ENCODE measurements at places on chromosomes 4 and X.

DNA sequence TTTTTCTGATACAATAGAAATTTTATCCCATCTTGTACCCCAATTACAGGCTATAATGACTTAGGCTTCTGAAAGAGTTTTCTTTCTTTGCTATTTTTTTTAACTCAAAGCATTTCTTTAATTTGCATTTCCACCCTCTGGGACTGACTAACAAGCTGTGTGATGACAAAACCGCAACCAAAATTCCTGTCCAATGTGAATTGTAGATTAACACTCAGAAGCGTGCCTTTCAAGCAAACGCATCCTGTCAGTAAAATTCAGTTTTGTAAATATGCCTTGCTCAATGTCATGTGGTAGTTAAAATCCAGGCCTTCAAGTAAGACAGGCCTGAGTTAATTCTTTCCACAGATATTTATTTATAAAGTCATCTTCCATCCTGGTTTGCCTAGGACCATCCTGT, 50.3 kb downstream of the STK32B start:
- no peak for DNase-seq

GRCh38 chrX:37726346-37726745, 40.8 kb downstream of the XK start:
- no peak for DNase-seq

DNA sequence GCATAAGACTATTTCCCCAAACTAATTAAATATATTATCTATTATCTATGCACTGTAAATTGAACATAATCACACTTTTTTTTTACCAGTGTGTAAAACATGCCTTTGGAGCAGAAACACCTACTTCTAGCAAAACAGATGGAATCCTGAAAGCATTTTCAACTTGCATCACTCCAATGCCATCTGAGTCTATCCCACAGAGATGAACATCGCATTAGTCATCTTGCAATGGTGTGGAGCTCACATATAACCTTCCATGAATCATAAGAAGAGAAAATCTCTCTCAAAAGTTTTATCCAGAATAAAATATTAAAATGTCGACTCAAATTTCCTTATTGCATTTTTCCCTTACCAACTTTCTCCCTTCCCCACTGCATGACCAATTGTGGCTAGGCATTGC, 406.7 kb upstream of the ACTRT1 start:
- DNase-seq = no peak

DNA sequence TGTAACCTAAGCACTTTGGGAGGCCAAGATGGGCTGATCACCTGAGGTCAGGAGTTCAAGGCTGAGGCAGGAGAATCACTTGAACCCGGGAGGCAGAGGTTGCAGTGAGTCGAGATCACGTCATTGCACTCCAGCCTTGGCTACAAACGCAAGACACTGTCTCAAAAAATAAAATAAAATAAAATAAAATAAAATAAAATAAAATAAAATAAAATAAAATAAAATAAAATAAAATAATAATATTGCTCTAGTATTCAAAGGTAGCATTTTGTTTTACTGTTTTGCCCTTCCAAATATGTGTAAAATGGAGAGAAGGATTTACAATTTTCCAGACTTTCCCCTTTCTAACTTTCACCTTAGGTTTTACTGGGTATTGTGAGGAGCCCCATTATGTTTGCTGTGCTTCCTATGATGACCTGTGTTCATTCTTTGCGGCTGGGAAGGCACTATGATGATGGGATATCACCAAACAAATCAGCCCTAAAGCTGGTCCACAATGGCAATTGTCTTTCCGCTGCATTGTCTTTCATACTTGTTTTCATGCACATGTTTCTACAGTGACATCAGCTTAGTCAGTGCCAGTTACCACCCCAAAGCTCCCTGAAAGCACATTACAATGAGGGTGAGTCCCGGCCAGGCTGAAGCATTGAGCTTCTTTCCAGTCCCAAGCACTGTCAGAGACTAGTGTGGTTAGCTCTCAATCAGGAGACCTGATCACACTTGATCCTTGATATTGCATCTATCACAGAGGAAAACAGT, 50.8 kb downstream of the DTHD1 start:
- no peak for DNase-seq

GRCh38 chrX:154357205-154357604, 17.2 kb downstream of the FLNA start:
- no peak for DNase-seq

DNA sequence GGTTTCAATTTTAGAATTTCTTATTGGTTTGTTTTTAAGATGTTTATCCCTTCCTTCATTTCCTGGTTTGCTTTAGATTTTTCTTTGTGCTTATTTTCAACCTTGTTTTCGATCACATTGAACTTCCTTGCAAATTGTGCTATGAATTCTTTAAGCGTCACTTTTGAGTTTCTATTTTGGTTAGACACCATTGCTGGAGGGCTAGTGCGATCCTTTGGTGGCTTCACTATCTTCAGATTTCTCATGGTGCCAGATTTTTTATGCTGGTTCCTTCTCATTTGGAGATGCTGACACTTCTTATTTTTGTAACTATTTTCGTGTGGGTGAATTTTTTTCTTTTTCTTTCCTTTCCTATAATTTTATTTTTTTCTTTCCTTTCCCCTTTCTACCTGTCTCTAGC, 227.2 kb upstream of the HDX start:
- no peak for DNase-seq

DNA sequence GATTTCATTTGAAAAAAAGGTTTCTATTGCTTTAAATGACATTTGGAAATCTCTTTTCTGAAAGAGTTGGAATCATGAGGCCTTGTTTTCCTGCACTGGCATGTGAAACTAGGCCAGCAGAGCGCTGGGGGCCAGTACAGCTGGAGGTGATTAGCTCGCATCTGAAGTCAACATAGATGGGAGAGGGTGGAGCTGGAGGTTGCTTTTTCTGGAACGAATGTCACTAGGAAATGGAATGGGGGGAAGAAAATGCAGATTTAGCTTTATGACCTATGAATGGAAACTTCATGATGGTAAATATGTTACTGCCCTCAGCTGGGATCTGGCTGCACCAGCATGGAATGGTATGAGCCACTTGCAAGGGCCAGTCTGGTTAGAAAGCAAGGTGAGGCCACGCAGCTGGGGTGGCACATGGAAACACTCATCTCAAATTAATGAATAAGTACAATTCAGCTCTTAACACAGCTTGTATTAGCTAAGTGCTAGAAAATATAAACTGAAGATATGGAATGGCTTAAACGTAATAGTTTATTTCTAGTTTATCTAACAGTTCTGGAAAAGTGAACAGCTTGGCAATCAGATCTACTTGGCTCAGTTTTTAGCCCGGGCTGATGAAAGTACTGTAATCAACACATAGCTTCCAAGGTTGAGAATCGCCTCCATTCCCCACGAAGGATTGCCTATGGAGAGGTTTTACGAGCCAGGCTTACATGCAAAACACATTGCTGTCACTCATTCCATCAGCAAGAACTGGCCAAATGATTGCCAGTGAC, 32.5 kb downstream of the SLC10A6 start:
- DNase-seq = peak; percentile 72

DNA sequence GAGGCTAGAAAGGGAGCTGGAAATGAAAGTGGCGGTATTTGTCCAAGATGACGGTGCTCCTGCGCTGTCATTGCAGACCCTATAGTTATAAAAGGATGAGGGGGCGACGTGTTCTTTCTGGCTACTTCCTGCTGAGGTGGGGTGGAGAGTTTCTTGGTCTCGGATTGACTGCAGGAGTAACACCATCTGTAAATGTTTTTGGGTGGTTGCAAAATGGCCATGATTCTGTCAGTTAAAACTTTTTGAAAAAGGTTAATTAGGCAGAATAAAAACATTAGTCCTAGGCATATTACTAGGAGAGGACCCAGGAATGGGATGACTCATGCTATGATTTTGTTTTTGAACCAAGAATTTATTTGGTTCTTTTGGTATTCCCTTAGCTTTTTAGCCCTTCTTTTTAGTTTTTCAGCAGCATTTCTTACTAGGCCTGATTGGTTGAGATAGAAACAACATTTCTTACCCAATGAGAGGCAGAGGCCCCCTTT, 53.1 kb downstream of the USP11 start:
- DNase-seq = no peak

DNA sequence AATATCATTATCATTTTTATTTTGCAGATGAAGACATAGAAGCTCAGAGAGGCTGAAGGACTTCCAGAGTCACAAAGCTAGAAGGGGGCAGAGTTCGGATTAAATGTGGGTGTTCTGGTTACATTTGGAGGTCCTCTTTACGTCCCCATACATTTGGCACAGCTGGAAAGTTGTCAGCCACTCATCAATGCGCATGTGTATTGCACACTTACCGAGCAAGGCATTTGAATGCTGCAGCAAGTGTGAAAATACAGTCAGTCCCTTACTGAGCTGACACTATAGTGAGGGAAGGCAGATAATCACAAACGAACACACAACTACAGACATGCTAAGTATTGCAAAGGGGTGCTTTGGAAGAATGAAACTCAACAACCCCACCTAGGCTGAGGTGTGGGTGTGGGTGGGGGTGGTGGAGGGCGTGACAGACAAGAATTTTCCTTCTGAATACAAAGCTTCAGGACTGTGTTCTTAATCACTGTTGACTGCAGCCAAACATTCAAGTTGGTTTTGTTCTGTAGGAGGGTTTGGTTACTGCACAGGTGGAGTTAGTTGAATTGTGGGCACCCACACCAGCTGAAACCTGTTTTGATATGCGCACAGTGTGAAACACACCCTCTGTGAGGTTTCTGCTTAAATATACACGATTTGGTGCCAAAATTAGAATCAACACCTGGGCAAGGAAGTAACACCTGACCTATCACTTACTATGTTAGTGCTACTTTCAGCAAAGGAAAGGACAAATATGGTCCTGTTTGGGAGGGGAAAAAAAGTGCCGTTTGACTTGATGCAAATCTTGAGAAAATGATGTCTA, 72.4 kb downstream of the COQ2 start:
- no peak for DNase-seq

DNA sequence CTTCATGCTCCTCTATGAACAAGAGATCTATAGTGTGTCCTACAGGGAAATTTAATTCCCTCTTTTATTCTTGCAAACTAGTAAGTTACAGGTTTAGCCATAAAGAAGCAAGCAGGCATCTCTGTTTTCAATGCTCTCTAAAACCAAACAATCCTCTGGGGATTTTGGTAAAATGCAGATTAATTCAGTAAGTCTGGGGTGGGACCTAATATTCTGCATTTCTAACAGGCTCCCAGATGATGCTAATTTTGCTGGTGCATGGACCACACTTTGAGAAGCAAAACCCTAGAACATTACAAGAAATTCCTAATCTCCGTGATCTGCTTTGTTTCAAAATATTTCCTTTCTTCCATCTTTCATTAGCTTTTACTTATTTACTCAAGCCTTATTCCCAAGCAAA, 344.9 kb downstream of the PACRGL start:
- DNase-seq = no peak

DNA sequence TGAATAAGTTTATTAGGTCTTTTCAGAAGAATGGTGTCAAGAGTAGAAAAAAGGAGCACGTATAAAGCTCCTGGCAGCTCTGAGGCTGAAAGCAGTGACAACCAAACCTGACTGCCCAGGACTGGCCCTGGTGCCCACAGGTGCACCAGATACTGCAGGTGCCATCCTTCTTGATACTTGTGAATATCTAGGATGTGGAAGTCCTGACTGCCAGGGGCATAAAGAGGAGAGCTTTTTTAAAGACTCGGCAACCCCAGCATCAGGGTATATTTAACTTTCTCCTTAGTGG, 60.7 kb downstream of the TMEM150C start:
- no peak for DNase-seq

- DNase-seq = no peak
Observed at GRCh38 chr4:16116019-16116418, 32.2 kb upstream of the PROM1 start.

GRCh38 chr4:7361280-7361895, 73.3 kb downstream of the PSAPL1 start:
- no peak for DNase-seq

- no peak for DNase-seq
Observed at GRCh38 chr4:37762991-37763368, 63.5 kb upstream of the PGM2 start.

- no peak for DNase-seq
Observed at GRCh38 chr4:14049946-14050345, 422.4 kb upstream of the BOD1L1 start.

DNA sequence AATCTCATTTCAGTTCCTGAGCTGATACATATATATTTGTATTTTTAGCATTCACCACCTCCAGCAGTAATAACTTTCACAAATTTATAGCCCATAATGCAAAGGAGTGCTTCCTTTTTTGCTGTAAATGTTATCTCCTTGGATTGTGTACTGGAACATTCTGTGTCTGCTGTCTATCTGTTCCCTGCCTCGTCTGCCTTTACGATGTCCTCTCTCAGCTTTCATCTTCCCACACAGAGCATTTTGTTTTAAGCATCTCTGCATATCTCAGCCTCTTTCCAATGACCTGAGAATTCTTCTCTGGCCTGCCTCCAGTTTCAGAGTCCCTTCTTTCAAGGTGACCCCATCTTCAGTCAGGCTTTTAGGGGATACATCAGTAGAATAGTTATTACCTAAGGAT, 43.1 kb downstream of the GYG2 start:
- no peak for DNase-seq

- no peak for DNase-seq
Observed at GRCh38 chrX:11458170-11458569, 165.0 kb downstream of the AMELX start.

GRCh38 chr4:126888968-126889367, 743.8 kb upstream of the INTU start:
- no peak for DNase-seq

GRCh38 chrX:20461576-20461975, 194.9 kb upstream of the RPS6KA3 start:
- no peak for DNase-seq

DNA sequence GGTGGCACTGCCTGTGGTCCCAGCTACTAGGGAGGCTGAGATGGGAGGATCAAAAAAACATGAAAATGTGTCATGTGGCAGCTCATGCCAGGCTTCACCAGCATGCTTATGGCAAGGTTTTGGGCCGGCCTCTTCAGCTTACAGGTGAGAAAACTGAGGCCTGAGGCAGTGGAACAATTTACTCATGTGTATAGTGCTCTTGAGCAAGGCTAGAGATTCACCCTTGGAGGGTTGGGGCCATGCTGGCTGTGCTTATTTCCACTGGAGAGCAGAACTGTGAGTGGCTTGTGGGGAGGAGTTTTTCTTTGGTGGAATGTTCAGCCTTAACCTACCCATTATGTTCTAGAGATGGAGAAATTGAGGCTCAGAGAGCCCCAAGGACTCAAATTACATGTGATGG, 31.8 kb downstream of the NSD2 start:
- no peak for DNase-seq

GRCh38 chr4:161767116-161767515, 396.7 kb downstream of the FSTL5 start:
- DNase-seq = no peak

GRCh38 chr4:24914460-24914859, 1.6 kb upstream of the CCDC149 start:
- DNase-seq = no peak

Data from AG09319 (cell line).